ENCODE measurements at places on chromosomes 16 and 17.

GRCh38 chr17:31393749-31394146 is 2.3 kb downstream of the RAB11FIP4 start:
- DNase-seq: no peak

- no peak for DNase-seq
These were observed 7.3 kb upstream of the GAS7 start for GRCh38 chr17:10205549-10206185.

DNA sequence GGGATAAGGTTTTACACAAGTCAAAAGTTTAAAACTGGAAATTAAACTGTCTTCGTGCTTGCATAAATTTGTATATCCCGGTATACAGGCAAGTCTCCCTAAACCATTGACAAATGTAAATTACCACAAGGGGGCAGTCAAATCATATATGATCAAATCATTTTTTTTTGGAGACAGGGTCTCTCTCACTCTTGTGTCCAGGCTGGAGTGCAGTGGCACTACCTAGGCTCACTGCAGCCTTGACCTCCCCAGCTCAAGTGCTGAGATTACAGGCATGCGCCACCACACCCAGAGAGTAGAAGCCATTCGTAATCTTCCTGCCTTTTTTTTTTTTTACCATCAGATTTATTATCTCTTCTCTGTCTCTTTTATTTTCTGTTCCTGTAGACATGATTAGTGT is 18.5 kb downstream of the TOP2A start:
- peak; percentile 74 for DNase-seq

DNA sequence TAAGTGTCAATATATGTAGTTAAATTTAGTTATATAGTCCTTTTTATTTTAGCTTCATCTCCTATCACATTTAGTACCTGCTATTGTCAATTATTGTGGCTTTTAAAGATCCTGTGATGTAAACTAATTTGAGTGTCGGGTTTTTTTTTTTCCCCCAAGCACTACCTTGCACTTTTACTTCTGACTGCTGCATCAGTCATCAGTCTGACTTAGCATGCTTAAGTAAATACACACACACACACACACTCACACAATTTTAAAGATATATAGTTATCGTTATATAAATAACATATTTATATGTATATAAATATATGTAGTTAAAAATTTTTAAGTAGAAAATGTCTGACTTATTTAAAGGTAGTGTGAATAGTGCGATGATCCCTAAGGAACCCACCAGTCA is 127.2 kb downstream of the BCAS3 start:
- DNase-seq: no peak

GRCh38 chr17:27404676-27405075 is 51.6 kb upstream of the KSR1 start:
- no peak for DNase-seq

GRCh38 chr17:4807605-4808377 is 839 bp downstream of the PLD2 start:
- DNase-seq: peak; percentile 34
